Spinal cord (tissue), 10 donors: ENCODE measurements at places on chromosomes 3 and 15. TPM values are rescaled to one million over a fixed set of nuclear protein-coding genes. Genes with fewer than 3 reads are reported as not detected.
A peak's percentile ranks its signal among the peaks of the same experiment; 100 is the strongest.

Gene TRIM42
- polyA plus RNA-seq: not detected

- DNase-seq: no peak
Observed at GRCh38 chr15:80890341-80891005, 99.1 kb downstream of the MESD start.

- no peak for DNase-seq
Observed at GRCh38 chr15:67085818-67086636, 20.6 kb downstream of the SMAD3 start.

GRCh38 chr3:182405759-182406158, 387.5 kb upstream of the ATP11B start:
- no peak for DNase-seq

- DNase-seq: no peak
Observed at GRCh38 chr3:112687211-112687610, 46.3 kb upstream of the CCDC80 start.

DNA sequence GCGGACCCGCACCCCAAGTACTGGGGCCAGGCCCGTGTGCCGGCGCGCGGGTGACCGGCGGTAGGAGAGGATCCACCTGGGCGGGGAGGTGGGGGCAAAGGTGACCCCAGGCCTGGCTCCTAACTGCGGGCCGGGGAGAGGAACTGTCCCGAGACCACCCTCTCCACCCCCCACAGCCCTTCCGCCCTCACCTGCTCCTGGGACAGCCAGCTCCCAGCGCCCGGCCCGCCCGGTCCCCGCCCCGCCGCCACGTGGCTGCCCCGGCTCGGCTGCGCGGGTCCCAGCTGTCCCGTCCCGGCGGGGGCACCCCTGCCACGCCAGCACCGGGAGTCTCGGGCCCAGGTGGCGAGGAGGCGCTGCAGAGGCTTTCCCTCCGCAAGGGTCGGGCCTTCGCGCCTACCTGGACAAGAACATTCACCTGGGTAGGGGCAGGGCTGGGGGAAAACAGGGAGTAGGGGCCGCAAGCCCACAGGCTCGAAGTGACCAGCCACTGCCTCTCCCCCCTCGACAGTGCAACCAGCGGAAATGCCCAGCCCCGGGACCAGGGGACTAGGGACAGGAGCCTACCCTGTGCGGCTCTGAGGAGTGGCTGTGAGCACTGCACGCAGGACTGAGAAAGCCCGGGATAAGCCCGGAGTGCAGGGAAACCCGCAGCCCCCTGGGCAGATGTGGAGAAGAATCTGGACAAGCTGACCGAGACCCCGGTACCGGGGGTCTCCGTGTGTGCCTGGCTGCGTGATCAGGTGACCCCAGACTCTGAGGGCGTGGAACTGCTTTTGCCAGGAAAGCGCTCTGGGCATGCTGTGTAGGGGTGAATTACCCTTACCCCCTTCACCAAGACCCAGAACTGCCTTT, at the start of gene SLC12A8:
SLC12A8 (minus strand) TSS at position 240 of the 855 bp plus-strand sequence. CDS start 1,399 bp downstream, outside the sequence.
- no peak for DNase-seq

Gene GRK7
- 0.21 TPM for polyA plus RNA-seq

DNA sequence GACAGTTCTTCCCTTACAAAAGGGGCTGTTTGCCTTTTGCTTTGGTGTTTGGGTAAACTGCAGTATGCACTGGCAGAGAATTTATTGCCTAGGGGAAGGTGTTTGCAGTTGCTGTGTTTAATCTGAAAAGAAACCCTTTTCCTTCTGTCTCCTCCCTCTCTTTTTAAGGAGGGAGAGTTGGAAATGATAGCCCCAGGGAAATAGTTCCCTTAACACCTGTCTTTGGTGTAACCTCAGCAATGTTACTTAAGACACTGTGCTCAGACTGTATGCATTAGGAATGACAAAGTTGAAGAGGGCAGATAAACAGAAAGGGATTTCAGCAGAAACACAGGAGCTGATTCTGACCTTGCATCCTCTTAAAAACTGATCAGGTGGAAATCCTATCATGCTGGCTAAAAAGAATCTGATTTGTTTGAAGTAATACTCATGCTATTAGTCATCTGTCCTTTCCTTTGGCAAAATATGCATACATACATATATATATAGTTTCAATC, 125.4 kb downstream of the TP63 start:
- no peak for DNase-seq

Gene GOLGA6B
- 1.3 TPM for polyA plus RNA-seq

- DNase-seq: no peak
Observed at GRCh38 chr15:95371664-95372063, 958.8 kb upstream of the NR2F2 start.

- DNase-seq: no peak
Observed at GRCh38 chr3:13257666-13258065, 162.5 kb downstream of the NUP210 start.

GRCh38 chr3:8529738-8530525, 28.3 kb downstream of the LMCD1 start:
- DNase-seq: no peak

DNA sequence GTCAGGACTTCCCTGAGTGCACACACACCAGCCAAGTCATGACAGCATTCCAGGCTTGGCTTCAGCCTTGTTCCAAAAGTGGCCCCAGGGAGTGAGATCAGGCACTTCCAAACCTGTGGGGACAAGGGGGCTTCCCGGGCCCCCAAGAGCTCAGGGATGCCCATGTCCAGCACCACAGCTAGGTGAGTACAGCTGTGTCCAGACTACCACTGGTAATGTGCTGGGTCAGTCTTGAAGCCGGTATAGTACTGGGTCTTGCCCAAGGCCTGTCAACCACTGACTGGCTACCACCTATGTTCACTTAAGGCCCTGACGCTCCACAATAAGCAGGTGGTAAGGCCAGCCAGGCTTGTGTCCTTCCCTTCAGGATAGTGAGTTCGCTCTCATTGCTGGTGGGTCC, 249.3 kb downstream of the UNC13C start:
- DNase-seq: no peak

Gene ADGRG7
- polyA plus RNA-seq: not detected

GRCh38 chr3:192857260-192857661, 60.4 kb downstream of the MB21D2 start:
- DNase-seq: peak; percentile 69
